ENCODE measurements at places on chromosomes 6 and 20.

DNA sequence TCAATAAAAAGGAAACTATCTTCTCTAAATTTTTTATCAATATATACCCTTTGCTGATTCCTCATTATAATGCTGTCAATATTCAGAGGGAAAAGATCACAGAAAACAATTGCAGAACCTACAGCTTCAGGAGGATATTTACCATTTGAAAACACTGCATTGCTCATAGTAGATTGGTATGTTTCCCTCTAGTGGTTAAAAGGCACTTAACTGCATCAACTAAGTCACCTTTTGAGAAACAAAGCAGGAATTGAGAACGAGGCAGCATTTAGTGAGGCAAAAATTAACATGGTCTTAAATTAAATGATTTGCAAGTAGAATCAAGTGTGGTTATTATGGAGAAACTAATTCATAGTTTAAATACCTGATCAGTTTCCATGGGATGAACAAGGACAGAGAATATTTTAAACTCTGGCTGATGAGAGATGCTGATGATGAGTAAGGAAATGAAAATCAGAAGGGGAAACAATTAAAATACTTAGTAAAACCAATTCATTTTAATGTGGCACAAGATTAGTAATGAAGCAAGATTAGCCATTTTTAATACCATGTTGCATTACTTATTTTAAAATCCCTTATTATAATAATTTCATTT lies 642.1 kb downstream of the EPHA7 start:
- DNase-seq: no peak

GRCh38 chr20:35871259-35871771 lies 83.0 kb downstream of the SCAND1 start:
- no peak for DNase-seq

- no peak for DNase-seq
Measured at GRCh38 chr6:149456311-149457021, 28.3 kb downstream of the ZC3H12D start.

DNA sequence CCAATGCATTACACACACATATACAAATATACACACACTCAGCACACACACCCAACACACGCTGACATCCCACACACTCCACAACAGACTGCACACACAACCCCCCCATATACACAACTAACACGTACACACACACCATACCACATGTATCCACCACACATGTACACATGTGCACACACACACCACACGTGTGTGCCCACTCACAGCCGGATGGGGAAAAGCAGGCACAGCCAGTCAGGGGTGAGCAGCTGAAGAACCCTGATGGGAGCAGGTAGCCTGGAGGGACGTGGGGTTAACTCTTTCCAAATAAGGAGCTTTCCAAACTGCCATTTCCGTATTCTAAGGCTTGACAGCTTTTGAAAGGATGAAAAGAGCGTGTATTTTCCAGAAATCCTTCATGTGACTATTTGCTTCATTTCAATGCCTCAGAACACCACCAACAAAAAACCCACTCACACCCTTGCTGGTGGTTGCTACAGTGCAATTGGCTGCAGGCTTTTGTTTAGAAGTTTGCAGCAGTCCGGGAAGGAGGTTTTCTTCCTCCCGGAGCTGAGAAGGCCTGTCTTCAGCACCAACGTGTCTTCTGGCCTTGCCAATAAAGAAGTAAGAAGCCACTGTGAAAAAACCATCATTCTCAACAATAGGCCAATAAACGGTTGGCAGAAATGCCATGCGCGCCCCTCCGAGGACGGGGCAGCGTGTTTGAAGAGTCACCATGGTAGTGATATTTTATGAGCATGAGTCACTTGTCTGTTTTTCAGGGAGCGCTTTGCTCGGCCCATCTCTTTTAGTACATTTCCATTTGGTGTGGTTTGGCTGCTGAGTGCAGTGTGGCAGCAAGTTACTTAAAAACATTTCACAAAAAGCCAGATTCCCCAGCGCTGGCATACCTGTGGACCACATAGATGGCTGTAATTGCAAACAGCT lies 131.3 kb upstream of the GMDS start:
- DNase-seq: no peak

DNA sequence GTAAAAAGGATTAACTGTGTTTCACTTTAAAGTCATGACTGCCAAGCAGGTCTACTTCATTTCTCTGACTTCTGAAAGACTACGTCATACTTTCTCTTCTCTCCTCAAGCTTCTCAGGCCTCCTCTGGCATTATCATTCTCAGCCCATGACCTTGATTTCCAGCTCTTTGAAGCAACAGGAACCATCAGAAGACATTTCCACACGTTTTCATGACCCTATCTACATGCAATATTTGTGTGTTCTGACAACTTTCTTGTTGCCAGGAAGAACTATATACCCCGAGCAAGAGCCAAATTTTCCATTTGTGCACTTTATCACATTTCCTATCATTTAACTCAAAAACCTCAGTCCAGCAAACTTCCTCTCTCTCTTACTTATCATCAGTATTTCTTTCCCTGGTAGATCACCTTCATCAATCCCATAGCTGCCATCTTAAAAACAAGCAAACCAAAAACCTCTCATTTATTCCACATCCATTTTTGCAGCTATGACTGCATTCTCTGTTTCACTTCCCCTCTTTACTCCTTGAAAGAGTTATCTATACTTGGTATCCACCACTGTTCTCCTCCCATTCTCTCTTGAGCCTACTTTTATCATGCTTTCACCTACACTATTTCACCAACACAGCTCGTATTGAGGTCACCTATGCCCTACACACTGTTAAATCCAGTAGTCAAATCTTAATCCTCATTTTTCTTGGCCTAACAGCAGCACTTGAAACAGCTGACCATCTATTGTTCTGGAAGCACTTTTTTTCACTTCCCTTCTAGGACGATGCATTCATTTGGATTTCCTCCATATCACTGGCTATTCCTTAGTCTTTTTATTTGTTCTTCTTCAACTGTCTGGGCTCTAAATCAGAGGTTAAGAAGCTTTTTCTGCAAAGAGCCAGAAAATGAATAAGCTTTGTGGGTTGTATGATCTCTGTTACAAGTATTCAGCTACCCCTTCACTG lies 47.1 kb downstream of the STX7 start:
- DNase-seq: no peak

GRCh38 chr6:170056278-170056711 lies 234.6 kb downstream of the DLL1 start:
- no peak for DNase-seq

GRCh38 chr6:106981926-106982325 lies 7.4 kb upstream of the CD24 start:
- DNase-seq: no peak

GRCh38 chr20:19777315-19777714 lies 19.3 kb downstream of the RIN2 start:
- no peak for DNase-seq

GRCh38 chr6:25171301-25171700 lies 107.9 kb upstream of the CARMIL1 start:
- DNase-seq: no peak

DNA sequence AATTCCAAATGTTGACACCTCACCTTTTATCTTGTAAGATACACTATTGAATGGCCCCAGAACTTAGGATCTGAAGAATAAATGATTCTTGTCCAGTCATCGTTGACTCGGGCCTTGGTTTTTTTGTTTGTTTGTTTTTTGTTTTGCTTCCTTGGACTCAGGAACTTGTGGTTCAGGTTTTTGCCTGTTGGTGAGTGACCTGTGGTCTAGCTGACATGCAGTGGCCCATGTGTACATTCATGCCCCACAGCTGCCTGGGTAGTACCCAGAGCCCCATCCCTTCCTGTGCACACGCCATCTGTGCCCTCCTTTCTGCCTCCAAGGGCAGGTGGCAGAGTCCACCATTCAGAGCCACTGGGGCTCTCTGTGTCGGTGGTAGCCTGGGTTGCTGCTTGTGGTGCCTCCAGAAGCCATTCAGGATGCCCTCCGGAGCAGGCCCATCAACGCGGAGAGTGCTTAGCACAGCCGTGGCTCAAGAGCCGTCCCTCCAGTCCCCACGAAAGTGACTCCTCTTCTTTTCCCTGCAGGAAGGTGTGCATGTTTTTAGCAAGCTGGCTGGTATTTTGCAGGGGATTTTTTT lies 85.9 kb downstream of the SYNJ2 start:
- no peak for DNase-seq

DNA sequence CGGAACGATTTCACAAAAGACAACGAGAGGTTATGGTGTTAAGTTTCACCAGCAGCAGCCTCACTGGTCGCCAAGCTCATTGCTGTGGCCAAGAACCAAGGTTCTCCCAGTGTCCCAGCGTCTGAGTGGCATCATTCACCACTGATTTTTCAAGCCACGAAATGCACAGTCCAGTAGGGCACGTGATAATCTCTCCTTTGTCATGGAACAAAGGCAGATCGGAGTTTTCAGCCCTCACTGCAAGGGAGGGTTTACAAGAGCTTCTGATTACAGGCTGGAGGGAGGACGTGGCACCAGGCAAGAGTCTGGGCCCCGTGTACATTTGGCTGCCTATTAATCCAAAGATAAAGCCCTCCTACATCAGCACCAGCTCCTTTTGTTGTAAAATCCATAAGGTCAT lies 2.0 kb downstream of the CD24 start:
- no peak for DNase-seq

DNA sequence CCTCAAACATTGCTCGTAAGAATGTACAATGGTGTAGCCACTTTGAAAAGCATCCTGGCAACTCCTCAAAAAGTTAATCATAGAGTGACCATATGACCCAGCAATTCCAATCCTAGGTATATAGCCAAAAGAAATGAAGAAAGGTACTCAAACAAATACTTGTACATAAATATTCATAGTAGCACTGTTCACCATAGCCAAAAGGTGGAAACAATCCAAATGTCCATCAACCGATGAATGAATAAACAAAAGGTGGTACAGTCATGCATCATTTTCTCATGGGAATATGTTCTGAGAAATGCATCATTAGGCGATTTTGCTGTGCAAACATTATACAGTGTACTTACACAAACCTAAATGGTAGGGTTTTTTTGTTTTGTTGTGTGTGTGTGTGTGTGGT lies 74.4 kb upstream of the TBC1D7 start:
- DNase-seq: no peak

DNA sequence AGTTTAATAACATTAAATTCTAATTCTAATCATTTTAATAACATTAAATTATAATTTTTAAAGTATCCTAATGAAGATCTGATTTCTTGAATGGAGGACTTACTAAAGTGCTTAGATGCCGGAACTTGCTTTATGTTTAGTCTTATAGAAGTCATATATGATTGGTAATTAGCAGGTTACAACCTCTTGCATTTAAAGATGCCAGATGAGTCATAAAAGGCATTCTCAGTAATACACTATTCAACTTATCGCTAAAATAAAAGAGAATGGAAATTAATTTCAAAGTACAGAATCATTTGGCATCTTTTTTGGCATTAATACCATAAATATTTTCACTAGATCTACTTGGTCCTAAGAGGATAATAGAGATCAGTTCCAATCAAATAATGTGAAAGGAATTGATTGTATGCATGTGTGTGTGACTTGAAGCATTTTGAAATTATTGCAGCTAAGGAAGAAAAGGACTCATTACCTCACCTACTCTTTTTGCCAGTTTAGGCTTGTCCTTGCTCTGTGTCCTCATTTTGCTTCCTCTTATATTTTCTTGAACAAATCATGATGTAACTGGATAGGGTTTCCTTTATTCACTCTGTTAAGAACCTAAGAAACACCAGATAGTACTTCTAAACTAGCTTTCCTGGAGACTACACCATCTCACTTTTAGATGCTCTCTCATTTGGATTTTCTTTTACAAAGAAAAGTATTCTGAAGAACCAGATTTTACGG lies 2.7 kb downstream of the COL21A1 start:
- no peak for DNase-seq

DNA sequence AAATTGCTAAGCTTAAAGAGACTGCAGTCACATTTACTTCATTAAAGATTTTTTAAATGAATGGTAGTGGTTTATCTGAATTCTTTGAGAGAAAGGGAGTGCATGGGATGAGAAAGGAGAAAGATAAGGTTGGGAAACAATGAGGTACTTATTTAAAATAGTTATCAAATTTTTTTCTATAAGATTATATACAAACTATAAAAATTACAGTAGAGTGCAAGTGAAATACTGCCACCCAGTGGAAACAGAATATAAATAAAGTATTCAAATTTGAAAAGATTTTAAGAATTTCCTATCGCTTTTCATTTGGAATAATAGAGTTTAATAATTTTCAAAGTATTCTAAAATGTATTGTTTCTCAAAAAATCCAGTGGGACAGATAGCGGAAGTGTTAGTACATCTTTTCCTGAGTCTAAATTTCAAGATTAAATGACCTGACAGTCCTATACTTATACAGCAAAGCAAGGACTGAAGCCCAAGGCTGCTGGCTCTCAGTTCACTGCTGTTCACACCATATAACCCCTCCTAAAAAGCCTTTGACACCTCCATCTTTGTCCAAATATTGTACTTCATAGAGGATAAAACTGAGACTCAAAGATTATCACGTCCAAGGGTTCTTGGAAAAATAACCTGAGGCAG lies 31.1 kb downstream of the EPM2A start:
- no peak for DNase-seq

GRCh38 chr20:41533537-41534136 lies 84.5 kb downstream of the CHD6 start:
- DNase-seq: no peak

DNA sequence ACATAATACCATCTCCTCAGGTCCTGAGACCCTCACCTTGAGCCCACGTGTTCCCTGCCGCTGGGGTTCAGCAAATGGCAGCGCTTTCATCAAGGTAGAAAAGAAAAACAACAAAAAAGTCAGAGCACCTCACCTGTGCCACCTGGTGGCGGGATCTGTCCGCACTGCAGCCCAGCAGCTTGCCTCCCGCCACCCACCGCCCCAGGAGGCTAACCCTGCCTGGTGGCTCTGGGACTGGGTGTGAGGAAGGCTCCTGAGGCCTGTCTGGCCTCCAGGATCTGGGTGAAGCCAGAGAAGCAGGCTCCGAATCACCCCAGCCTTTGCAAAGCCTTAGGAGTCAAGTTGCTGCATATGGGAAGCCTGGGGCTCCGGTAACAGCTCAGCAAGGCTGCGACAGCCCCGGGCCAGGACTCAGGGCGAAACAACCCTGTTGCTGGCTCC lies 270.8 kb downstream of the BMP7 start:
- peak; percentile 85 for DNase-seq

DNA sequence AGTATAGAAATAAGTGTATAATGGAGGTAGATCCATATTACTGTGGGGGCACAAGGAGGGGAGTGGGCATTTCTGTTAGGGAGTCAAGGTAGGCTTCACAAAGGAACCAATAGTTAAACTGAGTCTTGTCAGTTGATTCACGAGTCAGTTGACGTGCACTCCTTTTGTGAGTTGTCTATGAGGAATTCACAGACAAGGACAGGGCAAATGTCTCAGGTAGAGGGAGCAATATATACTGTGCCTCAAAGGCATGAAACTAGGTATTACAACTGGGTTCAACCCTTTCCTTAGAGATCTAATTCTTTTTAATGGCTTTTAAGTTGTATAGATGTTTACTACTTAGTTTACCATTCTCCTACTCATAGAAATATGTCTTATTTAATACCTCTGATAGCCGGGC lies 11.0 kb downstream of the TMEM14C start:
- DNase-seq: no peak

GRCh38 chr6:29479560-29479959 lies 8.2 kb downstream of the MAS1L start:
- no peak for DNase-seq
